T follicular helper cell (primary cell): ENCODE measurements at places on chromosomes 6 and 20.

- DNase-seq: no peak
Measured at GRCh38 chr6:149499066-149499465, 14.3 kb upstream of the ZC3H12D start.

DNA sequence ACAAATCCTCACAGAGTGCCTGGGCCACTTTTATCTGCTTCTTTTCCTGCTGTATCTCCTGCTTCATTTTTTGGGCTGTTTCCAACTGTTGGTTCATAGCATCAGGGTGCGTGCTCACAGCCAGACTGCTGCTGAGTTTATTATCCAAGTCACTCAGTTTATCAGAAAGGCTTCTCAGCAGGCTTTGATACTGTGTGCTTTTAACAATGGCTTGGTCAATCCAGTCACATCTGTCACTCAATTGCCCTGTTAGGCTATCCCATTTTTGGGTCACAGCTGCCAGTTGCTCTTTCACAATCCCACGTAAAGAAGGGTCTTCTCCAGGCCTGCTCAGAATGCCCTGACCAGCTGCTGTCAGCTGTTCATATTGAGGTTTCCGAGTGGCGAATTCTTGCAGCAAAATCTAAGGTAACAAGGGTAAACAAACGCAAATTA, 87.2 kb downstream of the DST start:
- no peak for DNase-seq

DNA sequence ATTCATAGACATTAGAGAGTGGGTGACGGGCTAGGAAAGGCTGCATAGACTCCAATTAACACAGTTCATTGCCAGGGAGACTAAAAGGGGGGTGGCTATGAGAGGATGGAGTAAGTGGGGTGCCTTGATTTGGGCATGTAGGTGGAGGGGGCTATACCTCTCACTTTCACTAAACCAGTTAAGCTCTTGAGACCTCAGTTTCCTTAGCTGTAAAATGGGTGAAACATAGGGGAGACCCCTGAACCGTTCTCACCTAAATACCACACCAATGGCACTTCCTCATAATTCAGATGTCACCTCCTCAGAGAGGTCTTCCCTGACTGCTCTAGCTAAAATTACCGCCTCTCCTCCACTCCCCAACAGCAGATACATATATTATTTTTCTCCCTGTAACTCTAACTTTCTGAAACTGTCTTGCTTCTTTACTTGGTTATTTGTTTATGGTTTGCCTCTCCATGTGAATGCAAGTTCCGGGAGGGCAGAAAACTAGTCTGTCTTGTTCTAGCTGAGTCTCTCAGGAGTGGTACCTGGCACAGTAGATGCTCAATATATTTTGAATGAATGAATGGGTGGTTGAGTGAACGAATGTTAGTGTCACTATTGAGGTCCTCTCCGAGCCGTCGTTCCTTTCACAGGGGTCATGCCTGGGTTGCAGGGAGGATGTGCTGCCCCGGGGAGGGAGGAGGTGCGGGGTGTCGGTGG, 615 bp upstream of the EYA2 start:
- DNase-seq: no peak

DNA sequence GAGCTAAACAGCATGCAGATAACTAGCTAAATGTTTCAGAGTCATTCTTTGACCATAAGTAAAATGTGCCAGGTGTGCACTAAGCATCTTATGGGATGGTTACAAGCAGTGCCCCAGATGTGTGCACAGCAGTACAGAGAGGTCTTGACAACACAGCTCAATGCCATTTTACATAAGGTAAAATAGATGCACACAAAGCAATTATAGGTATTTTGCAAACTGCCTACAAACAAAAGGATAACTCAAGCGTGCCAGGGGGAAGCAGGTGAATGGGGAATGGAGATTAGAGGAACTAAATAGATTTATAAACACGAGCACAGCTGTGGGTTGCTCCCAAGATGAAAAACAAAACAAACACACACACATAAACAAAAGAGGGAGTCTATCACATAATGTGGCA, 64.8 kb downstream of the SLC2A10 start:
- no peak for DNase-seq

GRCh38 chr6:113392551-113393055, 464.5 kb upstream of the MARCKS start:
- DNase-seq: no peak

DNA sequence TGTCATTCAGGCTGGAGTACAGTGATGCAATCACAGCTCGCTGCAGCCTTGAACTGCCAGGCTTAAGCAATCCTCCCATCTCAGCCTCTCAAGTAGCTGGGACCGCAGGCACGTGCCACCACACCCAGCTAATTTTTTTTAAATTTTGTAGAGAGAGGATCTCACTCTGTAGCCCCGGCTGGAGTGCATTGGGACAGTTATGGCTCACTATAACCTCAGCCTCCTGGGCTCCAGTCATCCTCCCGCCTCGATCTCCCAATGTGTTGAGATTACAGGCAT, 86.5 kb downstream of the SERAC1 start:
- DNase-seq: no peak

DNA sequence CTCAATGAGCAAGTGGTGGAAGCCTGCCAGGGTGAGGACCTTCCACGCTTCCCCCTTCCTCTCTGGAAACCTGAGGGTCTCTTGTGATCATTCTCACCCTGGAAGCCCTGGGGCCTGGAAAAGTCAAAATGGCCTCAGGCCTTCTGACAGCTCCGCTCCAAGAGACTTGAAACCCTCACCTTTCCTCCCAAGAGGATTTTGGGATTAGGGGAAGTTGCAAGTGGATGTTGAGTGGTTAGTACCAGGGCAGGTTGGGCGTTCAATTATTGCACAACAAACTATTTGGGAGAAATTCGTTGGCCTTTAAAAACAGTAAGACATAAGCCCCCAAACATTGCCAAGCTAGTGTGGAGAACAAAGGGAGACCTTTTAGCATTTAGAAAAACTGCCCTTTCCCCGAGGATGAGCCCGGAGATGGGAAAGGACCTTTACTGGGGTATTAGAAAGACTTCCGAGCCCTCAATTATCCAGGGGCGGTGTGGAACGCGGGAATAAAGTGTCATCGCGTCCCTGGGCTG, 4.7 kb downstream of the NKX2-2 start:
- DNase-seq: no peak

- no peak for DNase-seq
Measured at GRCh38 chr6:106752641-106753040, 123.3 kb downstream of the QRSL1 start.

GRCh38 chr6:121319112-121319553, 15.1 kb downstream of the TBC1D32 start:
- DNase-seq: no peak

- DNase-seq: no peak
Measured at GRCh38 chr6:157768304-157768703, 54.7 kb upstream of the SNX9 start.

- no peak for DNase-seq
Measured at GRCh38 chr6:87706187-87706966, 4.3 kb upstream of the AKIRIN2 start.

GRCh38 chr6:97406633-97407032, 123.6 kb upstream of the MMS22L start:
- DNase-seq: no peak

GRCh38 chr20:34549291-34549928, 9.1 kb upstream of the MAP1LC3A start:
- no peak for DNase-seq

DNA sequence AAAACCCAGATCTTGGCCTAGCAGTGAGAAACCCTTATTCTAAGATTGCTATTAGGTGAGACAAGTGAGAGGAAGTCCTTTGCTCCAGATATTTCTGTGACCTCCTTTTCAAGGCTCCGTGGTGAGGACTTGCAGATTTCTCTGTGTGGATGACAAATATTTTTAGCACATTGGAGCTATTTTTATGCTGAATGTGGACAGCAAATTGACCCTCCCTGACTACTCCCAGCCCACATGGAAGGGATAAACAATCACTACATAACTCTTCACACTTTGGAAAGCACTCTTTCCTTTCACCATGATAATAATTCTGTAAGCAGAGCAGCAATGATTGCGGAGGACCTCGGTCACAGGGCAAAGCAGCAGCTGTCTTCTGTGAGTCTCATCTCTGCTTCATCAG, 88.0 kb upstream of the ADGRF1 start:
- DNase-seq: no peak

DNA sequence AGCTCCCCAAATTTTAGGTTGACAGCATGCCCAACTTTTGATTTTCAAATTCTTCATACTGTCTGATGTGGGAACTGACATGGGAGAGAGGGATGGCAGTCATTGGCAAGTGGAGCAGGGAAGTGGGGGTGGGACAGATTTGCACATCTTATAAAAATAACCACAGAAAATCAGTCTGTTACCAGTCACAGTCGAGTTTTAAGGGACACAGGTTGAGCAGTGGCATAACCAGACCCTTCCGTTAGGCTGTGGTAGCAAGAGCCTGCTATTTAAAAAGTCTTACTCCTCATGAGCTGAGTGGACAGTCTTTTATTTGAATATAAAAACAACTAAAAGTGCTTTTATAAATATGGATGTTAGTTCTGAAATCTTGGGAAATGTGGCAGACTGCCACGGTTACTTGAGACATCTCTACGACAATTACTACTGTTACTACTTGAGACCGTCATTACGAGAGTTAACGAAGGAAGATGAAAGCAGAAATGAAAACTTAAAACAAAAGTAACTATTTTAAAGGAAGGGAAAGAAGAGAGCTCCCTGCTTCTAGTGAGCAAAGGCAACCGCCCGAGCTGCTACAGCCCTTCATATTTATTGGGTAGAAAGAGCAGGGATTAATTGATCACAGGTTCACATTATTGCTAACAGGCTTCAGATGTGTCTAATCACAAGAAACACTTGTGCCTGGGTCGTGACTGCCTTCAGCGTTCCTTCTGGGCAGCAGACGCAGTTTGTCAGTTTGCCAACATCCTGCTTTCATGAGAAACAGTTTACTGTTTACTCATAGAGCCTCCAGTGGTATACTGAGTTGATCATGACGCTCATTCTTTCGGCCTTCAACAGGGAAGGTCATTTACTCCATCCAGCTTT, 71.3 kb downstream of the EFHC1 start:
- DNase-seq: no peak

DNA sequence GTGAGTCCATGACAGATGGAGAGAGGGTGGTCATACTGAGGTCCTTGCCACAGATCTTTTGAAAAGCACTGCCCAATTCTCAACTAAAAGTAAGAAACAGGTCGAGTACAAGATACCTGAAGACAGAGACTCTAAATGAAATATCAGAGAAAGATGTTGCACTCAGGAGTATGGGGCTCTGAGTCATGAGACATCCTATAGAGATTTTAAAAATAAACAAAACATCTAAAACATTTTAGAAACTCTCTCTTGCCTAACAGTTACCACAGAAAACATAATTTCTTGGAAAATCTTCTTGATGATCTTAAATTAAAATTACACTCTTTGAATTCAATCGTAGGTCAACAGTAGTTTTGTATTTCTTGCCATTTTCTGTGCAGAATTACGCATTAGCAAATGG, 348.9 kb upstream of the MARCKS start:
- no peak for DNase-seq
